ENCODE measurements at places on chromosomes 16 and 17. TPM values are rescaled to one million over a fixed set of nuclear protein-coding genes. Genes with fewer than 3 reads are reported as not detected.

- DNase-seq: no peak
Measured at GRCh38 chr17:49440581-49440980, 25.9 kb upstream of the PHB1 start.

GRCh38 chr16:22677024-22677830 is 136.7 kb upstream of the HS3ST2 start:
- DNase-seq: no peak

- peak; percentile 78 for DNase-seq
Measured at GRCh38 chr16:56931271-56931891, 561 bp upstream of the HERPUD1 start.

LRRC75A gene
- 6.2 TPM for total RNA-seq

NXPH3 gene
- 1.8 TPM for total RNA-seq

- no peak for DNase-seq
Measured at GRCh38 chr16:85759631-85760419, 8.9 kb upstream of the C16orf74 start.

GAN gene
- 31.6 TPM for total RNA-seq

GRCh38 chr16:69724981-69725479 is 1.3 kb downstream of the NQO1 start:
- no peak for DNase-seq

DNA sequence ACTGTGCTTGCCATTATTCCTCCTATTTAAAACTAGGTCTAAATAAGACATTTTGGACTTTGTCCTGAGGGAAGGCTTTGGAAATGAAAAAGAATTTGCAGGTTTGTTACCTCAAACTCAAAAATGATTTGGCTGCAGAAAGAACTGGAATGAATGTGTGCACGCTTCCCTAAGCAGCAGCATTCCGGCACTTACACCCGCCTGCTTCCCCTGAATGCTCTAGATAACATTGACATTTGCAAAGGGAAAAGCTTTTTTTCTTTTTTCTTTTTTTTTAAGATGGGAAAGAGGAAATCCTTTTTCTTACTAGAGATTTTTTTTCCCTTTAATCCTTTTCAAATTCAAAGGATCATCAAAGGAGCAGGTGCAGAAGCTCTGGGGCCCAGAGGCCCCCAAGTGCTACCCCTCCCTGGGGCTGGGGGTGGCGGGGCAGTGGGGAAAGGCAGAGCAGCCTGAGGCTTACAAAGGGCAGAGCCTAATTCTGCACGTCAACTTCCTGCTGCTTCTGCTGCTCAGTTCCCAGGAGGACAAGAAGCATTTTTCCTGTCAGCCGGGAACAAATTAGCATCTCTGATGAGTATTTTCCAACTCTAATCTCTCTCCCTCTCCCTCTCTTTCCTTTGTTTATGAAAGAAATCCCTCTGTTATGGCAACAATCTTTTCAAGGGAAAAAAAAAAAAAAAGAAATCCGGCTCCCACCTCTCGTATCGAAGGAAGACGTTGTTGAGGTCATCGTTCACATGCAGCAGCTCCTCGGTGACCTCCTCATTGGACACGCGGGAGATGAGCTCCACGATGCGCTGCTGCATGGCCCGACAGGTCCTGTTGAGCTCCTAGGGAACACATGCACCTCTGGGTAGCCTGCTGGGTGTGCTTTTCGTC is 32.1 kb upstream of the SREBF1 start:
- peak; percentile 62 for DNase-seq

DNA sequence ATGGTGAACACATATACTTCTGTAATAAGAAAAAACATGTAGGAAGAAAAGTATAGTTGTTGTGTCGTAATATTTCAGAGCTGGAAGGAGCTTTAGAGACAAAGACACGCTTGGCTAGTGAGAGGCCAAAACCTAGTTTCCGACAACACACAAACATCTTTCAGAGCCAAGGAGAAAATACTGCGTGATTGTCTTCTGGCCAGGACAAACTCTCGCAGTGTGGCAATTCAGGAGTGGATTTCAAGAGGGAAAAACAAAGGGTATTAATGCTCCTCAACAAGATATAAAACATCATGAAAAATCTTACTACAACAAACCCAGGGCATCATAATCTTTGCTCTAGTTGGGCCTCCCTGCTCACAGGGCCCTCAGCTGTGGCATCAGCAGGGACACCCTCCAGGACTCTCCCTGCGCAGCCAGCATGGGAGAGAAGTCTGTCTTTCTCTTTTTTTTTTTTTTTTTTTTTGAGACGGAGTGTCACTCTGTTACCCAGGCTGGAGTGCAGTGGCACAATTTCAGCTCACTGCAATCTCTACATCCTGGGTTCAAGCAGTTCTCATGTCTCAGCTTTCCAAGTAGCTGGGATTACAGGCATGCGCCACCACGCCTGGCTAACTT is 66.4 kb downstream of the CYB5B start:
- DNase-seq: no peak

KRTAP4-5 gene
- total RNA-seq: not detected

GRCh38 chr17:48841395-48841831 is 10.6 kb downstream of the CALCOCO2 start:
- peak; percentile 27 for DNase-seq

SULT1A3 gene
- total RNA-seq: 5.8 TPM

- no peak for DNase-seq
Measured at GRCh38 chr17:27919079-27919478, 25.9 kb upstream of the LYRM9 start.

SMIM22 gene
- not detected for total RNA-seq

CHST5 gene
- total RNA-seq: not detected

DNA sequence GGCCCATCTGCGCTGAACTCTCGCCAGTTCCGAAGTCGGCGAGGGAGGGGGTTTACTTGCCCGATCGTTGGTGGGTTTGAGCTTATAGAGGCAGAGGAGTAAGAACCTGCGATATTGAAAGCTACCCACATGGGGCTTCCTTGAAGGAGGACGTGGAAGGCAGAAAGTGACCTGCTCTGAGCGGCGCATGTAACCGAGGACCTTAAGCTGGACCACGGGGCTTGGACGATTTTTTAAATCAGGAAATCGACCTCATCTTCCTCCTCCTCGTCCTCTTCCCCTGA is 2.0 kb downstream of the PRAC2 start:
- no peak for DNase-seq

- DNase-seq: peak; percentile 94
Measured at GRCh38 chr17:5078106-5079028, at the start of gene ZFP3. TSS of gene ZFP3 (plus strand) at chr17:5078467. CDS start at chr17:5091505, 13,038 bp downstream.

- no peak for DNase-seq
Measured at GRCh38 chr17:17403065-17403464, 73.7 kb upstream of the MED9 start.

DNA sequence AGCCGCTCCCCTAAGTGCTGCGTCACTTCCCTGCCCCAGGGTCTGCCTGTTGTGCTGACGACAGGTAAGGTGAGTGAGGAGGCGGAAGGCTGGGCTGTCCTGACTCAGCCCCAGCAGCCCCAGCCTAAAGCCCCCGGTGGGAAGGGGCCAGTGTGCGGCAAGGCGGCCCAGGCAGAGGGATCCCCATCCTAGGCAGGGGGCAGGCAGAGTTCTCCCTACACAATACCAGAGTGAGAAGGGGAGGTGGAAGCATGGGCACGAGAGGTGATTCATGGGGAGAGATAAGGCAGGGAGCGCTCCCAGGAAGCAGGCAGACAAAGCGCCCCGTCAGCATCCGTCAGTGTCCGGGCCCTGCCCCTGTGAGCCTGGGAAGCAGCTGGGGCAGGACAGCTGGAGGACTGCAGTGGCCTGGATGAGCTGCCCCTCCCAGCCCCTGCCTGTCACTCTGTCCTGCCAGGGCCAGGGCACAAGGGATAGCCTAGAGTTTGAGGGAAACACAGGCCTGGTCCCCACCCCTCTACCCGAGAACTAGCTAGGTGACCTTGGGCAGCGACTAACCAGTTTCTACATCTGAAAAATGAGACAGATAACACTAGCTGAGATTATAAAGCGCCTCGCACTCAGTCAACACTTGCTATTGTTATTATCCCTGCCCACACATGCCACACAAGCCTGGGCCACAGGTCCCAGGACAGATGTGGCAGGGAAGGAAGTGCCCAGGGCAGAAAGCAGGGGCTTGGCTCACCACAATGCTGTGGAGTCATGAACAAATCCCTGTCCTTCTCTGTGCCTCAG is 3.8 kb downstream of the FAM83G start:
- peak; percentile 63 for DNase-seq

DNA sequence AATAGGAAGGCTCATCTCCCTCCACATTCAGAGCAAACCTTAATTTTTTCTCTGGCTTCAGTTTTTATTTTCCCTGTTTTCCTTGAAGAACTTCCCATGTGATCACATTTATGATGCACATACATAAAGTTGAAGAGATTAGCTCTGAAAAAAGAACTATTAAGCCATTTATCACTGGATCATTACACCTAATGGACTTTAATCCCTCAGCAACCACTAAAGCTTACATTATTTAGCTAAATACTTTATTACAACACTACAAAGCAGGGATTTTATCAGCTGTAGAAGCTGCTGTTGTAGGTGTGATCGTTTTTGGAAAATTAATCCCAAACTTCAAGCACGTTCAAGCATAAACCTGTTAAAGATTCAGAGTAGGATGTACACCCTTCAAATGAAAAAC is 21.1 kb downstream of the SMYD4 start:
- no peak for DNase-seq

NPIPA2 gene
- not detected for total RNA-seq

DNA sequence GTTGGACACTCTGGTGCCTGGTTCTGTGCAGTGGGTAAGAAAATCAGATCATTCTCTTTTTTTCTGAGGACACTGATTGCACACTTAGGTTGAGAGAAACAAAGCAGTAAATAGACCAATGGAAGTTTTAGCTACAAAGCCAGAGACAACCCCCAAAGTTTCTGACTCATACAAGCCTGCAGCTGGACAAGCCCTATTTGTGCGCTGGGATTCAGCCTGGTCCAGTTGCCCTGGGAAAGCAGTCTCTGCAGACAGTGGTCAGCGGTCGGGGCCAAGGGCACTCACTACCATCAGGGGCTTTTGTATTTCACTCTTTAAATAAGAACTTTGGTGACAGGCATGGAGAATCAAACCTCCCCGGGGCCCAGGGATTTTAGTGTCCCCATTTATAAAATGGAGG is 6.0 kb upstream of the RHBDL3 start:
- no peak for DNase-seq

SLC22A31 gene
- 0.21 TPM for total RNA-seq

CTRB1 gene
- 1.0 TPM for total RNA-seq

Measured in tongue (tissue), 3 donors.